ENCODE measurements at places on chromosomes 13 and 19. TPM values are rescaled to one million over a fixed set of nuclear protein-coding genes. Genes with fewer than 3 reads are reported as not detected.

DNA sequence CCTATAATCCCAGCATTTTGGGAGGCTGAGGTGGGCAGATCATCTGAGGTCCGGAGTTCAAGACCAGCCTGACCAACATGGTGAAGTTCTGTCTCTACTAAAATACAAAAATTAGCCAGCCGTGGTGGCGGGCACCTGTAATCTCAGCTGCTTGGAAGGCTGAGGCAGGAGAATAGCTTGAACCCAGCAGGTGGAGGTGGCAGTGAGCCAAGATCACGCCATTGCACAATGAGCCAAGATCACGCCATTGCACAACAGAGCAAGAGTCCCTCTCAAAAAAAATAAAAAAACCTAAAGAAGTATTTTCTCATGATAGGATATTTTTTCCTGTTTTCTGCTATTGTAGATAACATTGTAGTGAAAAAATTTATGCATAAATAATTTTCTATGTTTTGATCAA is 13.3 kb downstream of the IFT88 start:
- DNase-seq, result no peak

ZNF491 gene
- 0.84 TPM for total RNA-seq

DNA sequence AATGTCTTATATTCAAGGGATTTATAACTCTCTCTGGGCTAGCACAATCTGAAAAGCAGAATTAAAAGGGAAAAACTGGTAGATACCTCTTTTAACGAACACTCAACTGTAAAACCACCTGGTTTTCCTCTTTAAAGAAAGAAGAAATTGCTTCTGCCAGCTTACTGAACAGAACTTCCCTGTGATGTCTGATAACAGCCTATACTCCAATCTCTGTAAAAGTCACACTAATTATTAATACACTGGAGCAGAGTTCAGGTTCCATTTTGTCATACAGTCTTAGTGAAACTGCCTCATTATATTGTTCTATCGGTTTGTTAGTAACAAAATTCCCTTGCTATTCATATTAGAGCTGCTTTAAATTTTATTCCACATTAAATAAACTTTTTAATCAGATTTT is 251.0 kb upstream of the STARD13 start:
- DNase-seq, result no peak

CYP2S1 gene
- total RNA-seq, result 267 TPM

TMED1 gene
- total RNA-seq, result 26.9 TPM

- no peak for DNase-seq
Measured at GRCh38 chr13:53198017-53198416, 169.4 kb downstream of the OLFM4 start.

DNA sequence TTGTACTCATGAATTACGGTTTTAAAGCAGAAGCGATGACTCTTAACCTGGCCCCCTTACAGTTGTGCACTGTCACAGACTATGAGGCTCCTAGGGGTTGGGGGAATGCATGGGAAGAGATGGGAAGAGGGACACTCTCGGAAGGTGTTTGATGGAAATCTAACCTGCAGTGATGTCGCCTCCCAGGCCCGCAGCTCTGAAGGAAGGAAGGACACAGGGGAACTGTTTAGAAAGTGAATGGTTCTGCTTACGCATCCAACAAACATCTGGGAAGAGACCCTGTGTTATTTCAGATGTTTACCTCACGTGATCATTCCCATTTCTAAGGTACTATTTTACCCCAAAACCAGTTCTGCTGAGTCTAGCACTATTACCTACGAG is 48.0 kb upstream of the SLC7A9 start:
- DNase-seq, result no peak

- no peak for DNase-seq
Measured at GRCh38 chr13:39306639-39307589, 268.7 kb downstream of the NHLRC3 start.

OR4F17 gene
- total RNA-seq, result 0.30 TPM

- DNase-seq, result no peak
Measured at GRCh38 chr13:83752141-83752540, 130.1 kb downstream of the SLITRK1 start.

GRCh38 chr13:31835932-31836331 is 96.6 kb downstream of the RXFP2 start:
- no peak for DNase-seq

ZNF791 gene
- total RNA-seq, result 20.1 TPM

ZNF285 gene
- total RNA-seq, result 2.5 TPM

CEACAM19 gene
- 2.7 TPM for total RNA-seq

DNA sequence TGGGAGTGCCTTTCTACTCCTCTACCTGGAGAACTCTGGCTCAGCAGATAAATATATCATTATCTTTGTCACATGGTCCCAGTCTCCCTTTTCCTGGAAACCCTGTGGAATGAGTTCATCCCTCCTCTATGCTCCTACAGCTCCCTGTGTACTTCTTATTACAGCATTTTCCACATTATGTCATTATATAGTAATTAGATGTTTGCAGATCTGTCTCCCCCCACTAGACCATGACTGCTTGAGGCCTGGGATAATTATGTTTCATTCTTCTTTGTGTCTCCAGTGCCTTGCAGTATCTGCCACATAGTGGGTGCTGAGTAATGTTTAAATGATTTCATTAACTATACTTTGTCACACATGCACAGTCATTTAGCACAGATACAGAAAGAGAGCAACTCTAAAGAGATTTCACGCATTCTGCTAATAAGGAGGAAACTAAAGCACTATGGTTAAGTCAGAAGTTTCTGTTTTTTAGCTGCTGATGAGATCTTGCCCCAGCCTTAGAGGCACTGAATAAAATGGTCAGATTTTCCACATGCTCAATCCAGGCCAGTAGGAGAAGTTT is 66.1 kb upstream of the DIAPH3 start:
- no peak for DNase-seq

MBD3L3 gene
- not detected for total RNA-seq

- peak; percentile 95 for DNase-seq
Measured at GRCh38 chr19:45439569-45440258, 16.0 kb upstream of the ERCC1 start.

GRCh38 chr13:38394777-38395496 is 45.3 kb downstream of the UFM1 start:
- DNase-seq, result no peak

DNA sequence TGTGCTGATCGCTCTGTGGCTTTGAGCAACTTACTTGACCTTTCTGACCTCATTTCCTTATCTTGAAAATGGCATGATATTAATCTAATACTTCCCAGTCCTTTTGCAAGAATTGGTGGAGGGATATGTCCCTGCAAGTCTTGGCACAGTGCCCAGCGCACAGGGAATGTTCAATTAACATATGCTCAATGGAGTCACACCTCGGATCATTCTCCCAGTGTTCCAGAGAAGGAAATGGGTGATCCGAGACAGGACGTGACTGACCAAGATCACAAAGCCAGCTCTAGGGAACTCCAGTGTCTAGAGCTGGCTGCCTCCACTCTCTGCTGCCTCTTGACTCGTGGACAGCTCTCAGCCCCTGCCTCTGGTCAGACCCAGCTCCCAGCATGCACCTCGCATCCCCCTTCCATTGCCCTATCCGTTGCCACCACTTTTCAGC is 3.6 kb downstream of the CDC42EP5 start:
- no peak for DNase-seq

Measured in H1 (cell line).